ENCODE measurements at places on chromosomes 2 and 18.

DNA sequence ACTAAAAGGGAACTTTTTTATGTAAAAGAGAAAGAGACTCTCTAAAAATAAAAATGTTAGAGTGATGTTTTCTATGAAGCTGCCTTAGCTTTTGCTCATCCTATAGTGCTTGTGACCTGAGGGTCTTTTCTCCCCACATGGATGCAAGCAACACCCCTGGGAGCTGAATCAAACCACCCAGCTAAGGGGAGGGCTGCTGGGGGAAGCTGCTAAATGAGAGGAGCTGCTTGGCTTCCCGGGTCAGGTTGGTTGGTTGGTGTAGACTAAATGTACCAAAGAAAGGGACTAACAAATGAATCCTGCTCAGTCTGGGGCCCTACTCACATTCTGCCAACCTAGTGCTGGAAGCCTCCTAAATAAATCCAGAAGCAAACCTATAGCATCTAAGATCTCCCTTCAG is 35.0 kb downstream of the AFF3 start:
- no peak for DNase-seq

DNA sequence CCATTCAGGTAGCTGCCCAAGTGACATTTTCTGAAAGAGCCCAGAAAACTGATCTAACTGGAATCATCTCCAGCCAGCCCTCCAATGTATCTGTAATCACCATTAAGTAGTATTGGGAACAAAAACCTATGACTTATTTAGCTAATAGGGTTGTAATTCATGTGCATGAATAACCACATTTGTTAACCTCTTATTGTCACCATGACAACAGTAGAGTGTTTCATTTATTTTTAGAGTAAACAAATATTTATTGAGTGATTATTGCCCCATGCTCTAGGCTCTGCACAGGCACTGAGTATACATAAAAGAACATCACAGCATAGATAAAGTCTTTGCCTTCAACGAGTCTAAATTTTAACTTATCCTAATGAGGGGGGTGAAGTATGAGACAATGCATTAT is 265.4 kb upstream of the UBE2E3 start:
- no peak for DNase-seq

GRCh38 chr2:55519938-55520885 is 694 bp downstream of the CFAP36 start:
- peak; percentile 7 for DNase-seq

DNA sequence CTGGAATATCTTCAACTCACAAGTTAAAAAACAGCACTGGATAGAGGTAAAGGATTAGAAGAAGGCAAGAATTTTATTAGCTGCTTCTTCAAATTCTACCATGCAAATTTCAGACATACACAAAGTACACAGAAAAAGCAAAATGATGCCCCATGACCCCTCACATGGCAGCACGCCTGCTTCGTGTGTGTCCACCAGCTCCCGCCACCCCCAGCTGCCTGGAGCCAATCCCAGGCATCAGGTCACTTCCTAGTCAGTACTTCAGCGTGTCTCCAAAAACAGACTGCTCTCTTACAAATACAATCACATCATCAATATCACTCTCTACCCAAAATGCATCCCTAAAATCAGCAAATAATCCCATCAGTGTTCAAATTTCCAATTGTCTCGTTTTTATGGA is 35.8 kb downstream of the IMPA2 start:
- no peak for DNase-seq

GRCh38 chr2:164495491-164496223 is 125.6 kb downstream of the GRB14 start:
- DNase-seq, result no peak

- DNase-seq, result no peak
Measured at GRCh38 chr2:41832218-41832617, 215.6 kb upstream of the PKDCC start.

DNA sequence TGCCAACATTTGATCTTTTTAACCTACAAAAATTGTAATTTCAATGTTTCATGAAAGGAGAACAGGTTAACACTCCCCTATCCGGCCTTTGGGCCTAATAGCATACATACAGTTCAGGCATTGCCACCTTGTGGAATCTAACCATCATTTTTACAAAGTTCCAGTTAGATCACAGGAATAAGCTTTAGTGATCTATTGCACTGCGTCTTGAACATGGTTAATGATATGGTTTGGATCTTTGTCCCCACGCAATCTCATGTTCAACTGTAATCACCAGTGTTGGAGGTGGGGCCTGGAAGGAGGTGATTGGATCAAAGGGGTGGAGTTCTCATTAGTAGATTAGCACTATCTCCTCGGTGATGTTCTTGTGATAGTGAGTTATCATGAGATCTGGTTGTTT is 58.2 kb upstream of the NEUROD1 start:
- DNase-seq, result no peak

DNA sequence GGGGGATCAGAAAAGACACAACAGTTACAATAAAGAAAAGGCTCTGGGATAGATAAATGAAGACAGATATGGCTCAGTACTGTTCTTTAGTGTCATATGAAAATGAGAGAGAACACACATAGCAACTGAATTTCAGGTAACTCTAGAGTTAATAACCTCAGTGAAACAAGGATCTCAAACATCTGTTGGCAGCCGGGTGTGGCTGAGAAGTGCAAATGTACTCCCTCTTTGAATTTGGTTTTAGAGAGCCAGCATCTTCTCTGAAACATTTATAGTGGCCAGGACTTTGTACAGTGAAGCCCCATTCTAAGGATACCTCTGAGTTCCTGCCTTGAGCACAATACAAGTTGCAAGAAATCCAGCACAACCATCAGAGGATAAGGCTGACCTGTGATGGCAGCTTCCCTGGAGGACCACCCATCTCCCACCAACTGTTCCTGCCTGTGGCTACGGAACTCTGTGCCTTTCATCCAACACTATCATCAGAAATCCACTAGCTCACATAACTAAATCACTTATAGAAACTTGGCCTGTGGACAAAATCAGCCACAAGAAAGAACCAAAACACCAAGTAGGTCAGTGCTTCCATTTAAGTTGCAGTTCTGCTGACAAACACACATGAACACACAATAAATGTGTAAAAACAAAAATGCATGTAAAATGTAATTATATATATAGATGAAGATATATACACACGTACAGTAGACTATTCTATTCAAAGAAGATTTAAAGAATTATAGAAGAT is 37.3 kb upstream of the PEX13 start:
- DNase-seq, result no peak

- no peak for DNase-seq
Measured at GRCh38 chr2:239241431-239241960, 159.3 kb downstream of the HDAC4 start.

GRCh38 chr2:3102922-3103569 is 274.6 kb downstream of the EIPR1 start:
- no peak for DNase-seq

DNA sequence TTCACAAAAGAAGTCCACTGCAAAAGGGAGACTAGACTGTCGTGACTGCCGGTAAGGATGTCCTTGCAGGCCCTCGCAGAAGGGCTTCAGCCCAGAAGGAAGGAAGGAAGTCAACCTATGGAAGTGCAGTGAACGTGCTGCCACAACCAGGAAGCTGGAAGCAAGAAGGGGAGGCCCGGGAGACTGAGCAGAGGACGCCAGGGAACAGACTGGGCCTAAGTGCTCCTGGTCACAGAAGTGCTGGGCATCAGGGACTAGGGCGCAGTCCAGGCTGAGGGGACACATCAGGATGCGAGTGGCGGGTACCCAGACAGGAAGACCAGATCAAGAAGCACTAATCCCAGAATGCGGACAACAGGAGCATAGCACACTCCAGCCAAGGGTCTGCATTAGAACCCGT is 78.8 kb downstream of the PIEZO2 start:
- no peak for DNase-seq

DNA sequence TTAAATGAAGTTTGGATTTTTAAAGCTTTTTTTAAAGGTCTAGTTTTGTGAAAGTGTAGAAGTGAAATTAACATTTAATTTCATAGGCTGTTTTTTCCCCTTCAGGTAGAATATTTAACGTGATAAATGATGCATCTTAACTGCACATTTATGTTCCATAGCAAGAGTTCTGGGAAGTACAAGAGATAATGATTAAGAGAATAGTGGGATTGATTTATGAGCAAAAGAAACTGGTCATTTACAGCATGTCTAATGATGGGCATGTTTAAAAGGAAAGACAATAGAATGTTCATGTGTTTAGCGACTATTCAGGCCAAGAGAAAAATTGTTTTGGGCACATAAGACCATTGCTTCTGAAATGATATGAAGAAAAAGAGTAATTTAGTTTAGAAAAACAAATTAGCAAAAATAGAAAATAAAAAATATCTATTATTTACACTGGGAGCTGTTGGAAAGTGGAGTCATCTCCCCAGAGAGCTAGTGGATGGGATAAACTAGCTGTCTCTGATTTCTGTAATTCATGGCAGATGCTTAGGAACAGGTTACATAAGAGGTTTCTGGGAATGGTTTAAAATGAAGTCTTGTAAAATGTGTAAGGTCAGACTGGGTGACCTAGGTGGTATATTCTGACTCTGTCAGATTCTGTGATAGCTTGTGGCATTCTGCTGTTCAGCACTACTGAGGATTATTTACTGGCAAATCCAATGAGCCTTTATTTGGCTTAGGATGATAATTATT is 60.7 kb downstream of the WDR7 start:
- no peak for DNase-seq

GRCh38 chr2:84873350-84873749 is 7.5 kb downstream of the TRABD2A start:
- no peak for DNase-seq

GRCh38 chr2:235910067-235910466 is 258.1 kb downstream of the GBX2 start:
- no peak for DNase-seq

Data from stimulated activated CD8-positive, alpha-beta memory T cell treated with anti-CD3 and anti-CD28 coated beads, Interleukin-4, amount 100 ng/mL, for 1 hour (primary cell).